Activated CD4-positive, alpha-beta T cell treated with anti-CD3 and anti-CD28 coated beads, Interleukin-2, amount 50 U/mL, for 16 hours (primary cell): ENCODE measurements at places on chromosomes 5 and 9.

DNA sequence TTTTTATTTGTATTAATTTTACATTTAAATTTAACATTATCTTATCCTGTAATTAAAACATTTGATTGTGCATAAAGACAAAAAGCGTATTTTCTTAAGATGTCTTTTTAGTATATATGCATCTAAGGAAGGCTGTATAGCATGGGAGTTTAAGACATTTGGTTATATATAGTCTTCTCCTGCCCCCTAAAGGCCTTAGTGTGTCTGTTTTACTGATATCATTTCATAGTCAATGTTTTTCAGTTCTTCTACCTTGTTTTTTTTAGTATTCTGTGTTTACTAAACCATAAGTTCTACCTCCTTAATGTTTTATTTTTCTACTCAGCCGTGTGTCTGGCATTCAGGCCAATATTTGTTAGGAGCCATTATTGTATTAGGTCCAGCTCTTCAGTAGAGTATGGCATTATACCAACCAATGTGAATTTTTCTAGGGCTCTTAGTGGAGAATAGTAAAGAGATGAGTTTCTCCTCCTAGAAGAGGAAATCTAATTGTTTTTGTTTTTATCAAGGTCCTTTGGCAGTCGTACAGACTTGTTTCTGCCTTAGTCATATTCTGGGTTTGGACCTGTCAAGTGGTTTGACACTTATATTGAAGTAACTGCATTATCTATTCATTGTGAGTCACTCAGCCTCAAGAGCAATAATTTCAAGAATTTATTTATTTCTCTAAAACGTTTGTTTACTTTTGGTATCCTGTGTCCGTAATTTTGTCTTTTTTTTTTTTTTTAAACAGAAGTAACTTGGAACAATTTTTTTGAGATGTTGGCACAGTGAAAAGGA lies 74.8 kb downstream of the SLF1 start:
- peak; percentile 63 for DNase-seq

GRCh38 chr5:77907786-77908185 lies 131.6 kb upstream of the TBCA start:
- DNase-seq, result no peak

DNA sequence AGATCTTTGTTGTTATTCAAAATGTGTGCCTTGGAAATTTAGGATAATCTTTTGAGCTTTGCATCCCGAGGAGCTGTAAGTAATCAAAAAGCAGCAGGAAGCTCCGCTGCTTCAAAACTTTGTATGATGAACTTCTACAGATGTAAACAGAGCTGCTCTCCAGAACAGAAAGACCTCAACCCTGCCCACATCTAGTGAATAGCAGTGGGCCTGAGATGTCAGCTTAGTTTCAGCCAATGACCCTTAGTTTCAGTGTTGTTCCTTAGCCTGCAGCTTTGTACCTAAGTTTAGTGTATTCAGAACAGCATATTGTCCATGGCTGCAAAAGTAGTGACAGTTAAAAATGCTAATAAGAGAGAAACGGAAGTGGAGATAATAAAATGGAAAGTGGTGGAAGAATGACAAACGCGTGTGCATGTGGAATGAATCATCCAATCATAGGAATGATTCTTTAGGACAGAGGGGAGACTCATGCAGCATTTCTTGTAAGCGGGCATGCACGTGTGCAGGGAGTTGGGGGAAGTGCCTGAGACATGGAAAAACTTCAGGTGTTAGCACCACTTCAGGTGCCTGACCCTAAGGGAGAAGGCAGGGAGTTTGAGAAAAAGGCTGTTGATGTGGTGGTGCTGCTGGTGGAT lies 24.9 kb downstream of the SNX24 start:
- no peak for DNase-seq

GRCh38 chr5:78660401-78660800 lies 11.8 kb upstream of the LHFPL2 start:
- DNase-seq, result no peak

- DNase-seq, result no peak
These were observed 42.0 kb upstream of the ALDH1B1 start for GRCh38 chr9:38350529-38350928.

DNA sequence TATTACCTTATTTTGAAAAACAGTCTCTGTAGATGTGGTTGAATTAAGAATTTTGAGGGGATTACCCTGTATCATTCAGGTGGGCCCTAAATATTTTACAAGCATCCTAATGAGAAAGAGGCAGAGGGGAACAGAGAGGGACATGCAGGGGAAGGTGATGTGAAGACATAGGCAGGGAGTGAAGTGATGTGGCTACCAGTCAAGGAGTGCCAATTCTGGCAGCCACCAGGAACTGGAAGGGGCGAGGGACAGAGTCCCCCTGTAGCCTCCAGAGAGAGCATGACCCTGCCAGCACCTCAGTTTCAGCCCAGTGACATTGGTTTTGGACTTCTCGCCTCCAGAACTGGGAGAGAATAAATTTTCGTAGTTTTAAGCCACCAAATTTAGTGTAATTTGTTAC lies 44.1 kb downstream of the PIP5K1B start:
- DNase-seq, result no peak

GRCh38 chr5:62762503-62762902 lies 183.9 kb downstream of the LRRC70 start:
- DNase-seq, result no peak

- no peak for DNase-seq
These were observed 28.5 kb upstream of the KIF4B start for GRCh38 chr5:154984946-154985516.

- no peak for DNase-seq
These were observed 180.5 kb upstream of the PTPRD start for GRCh38 chr9:10793306-10793705.

DNA sequence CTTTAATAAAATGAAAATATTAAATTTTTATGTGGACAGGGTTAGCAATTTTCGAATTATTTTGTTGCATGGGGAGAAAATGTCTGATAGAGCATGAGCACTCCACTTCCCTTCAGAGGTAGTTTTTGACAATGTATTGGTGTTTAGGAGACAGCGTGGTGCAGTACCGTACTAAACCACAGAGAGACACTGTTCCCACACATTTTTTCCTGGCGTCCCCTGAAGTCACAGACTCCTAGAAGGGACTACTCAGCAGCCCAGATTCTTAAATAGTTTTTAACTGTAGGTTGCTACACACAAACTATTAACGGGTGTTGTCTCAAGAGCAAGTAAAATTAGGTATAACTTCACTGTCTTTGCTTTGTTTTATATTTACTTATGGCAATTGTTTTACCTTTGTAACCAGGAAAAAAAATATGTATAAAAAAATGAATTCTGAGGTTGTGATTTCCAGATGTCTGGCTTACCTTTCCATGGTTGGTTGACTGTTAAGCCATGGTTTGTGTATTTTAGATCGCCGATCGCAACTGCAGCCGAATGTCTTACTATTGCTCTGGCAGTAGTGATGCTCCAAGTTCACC lies 171.2 kb downstream of the DOCK8 start:
- DNase-seq, result peak; percentile 14
